ENCODE measurements at places on chromosomes 2 and 18.

DNA sequence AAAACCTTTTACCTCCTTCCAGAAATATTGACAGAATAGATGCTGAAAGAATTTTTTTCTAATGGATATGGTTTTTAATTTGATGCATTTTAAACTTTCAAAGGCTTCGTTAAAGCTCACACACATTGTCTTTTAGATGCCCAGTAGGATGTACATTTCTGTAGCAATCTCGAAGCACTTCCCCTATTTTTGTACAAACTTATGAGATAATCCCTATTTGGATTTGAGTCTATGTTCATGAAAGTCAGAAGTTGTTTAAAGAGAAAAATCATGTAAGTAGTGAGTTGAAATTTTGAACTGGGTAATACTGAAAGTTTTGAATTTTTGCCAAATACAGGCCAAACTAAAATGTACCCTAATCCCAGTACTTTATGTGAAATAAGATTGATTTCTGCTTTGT is 38.1 kb upstream of the MMADHC start:
- DNase-seq = no peak

GRCh38 chr2:141497272-141497671 is 633.5 kb downstream of the LRP1B start:
- DNase-seq = peak; percentile 52

DNA sequence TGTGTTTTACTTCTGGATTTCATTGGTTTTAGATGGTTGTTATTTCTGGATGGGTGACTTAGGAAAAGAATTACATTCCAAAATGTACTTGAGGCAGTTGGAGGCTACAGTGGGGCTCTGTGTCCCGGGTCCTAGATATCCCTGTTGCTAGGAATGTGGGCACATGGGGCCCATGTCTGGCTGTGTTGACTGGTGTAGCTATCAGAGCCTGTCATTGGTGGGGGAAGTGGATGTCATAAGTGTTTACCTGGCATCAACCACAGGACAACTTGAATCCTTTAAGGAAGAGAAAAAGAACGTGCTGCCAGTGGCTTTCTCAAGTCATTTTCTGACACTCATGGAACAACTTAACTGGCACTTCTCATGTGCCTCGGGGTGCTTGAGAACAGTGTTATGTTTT is 30.4 kb downstream of the IL18R1 start:
- DNase-seq = no peak

DNA sequence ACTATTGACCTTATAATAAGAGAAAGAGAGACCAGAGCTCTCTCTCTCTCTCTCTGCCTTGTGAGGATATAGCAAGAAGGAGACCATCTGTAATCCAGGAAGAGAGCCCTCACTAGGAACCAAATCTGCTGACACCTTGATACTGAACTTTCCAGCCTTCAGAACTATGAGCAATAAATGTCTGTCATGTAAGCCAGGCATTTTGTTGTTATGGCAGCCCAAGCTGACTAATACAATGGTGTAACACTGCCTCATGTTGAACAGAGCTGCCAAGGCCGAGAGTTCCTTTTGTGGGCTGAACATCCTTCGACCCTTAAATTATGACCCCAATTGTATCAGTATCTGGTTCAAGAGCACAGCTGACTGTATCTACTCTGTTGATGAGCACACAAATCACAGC is 108.0 kb downstream of the LRRC30 start:
- no peak for DNase-seq

- DNase-seq = no peak
Measured at GRCh38 chr2:120453635-120453998, 107.7 kb downstream of the INHBB start.

DNA sequence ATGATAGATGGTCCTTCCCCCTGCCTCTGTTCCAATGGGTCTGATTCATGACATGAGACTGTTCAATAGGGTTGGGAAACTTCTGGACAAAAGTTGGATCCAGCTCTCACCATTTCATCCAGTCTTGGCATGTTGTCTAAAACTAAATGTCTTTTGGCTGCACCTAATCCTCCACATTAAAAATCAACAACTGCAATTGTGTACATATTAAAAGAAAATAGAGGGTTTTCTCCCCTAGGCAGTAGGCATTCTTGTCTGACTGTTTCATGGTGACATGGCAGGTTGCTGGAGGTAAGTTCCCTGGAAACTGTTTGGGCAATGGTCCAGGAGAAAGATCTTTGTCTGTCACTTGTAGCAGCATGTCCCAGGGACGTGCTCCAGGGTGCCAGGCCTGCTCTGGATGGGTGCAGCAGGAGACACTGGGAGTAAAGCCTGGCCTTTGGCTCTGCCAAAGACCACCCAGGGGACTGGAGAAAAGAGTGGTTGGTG is 135.8 kb downstream of the TCF4 start:
- no peak for DNase-seq

GRCh38 chr2:15945909-15946705 is 5.8 kb downstream of the MYCN start:
- DNase-seq = no peak

DNA sequence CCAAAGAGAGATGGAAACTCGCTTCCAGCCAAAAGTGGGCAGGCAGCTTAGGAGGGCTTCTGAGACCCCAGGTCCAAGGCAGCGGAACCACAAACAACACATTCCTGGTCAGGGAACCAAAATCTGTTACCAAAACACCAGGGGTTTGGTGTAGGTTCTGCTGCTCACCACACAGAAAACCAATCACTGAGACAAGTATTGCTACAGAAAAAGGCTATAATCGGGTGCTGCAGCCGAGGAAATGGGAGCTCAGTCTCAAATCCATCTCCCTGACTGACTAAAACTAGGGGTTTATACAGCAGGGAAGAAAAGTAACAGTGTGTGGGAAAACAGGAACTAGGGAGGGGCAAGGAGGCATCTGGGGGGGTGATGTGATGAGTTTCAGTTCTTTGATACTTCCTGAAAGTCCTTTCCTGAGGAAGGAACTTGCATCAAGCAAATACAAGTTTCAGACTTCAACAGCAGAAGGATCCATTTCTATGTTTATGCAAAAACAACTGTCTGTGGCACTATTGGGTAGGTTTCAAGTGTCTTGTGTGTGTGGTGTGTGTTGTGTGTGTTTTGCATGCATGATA is 108.0 kb downstream of the FAM168B start:
- DNase-seq = no peak

All from hematopoietic multipotent progenitor cell treated with erythropoietin and hydrocortisone succinate and interleukin-3 and kit ligand, for 4 days (in vitro differentiated cells).